ENCODE measurements at places on chromosomes 13 and 19.

DNA sequence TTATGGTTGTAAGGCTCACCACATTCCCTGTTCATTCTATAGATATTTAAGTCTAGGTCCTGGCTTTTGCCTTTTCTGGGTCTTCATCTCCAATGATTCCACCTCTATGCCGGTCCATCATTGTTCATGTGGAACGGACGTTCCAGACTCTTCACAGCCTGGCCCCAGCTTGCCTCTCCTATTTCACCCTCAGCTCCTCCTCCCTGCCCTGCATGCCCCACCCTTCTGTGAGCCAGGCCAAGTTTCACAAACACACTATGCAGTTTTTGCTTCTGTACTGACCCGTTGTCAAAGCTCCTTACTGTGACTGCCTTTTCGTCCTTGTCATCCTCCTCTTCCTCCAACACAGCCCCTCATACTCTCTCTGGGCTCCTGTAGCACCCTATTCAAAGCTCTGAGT lies 31.3 kb downstream of the TEX26 start:
- peaks cover 53% of the 10 kb centered on the region for H3K27me3 ChIP-seq
- DNase-seq: peak; percentile 13
- no peaks in the 10 kb centered on the region for H3K36me3 ChIP-seq
- no peak overlapping the region for H3K27ac ChIP-seq
- no peak overlapping the region for H3K4me3 ChIP-seq

DNA sequence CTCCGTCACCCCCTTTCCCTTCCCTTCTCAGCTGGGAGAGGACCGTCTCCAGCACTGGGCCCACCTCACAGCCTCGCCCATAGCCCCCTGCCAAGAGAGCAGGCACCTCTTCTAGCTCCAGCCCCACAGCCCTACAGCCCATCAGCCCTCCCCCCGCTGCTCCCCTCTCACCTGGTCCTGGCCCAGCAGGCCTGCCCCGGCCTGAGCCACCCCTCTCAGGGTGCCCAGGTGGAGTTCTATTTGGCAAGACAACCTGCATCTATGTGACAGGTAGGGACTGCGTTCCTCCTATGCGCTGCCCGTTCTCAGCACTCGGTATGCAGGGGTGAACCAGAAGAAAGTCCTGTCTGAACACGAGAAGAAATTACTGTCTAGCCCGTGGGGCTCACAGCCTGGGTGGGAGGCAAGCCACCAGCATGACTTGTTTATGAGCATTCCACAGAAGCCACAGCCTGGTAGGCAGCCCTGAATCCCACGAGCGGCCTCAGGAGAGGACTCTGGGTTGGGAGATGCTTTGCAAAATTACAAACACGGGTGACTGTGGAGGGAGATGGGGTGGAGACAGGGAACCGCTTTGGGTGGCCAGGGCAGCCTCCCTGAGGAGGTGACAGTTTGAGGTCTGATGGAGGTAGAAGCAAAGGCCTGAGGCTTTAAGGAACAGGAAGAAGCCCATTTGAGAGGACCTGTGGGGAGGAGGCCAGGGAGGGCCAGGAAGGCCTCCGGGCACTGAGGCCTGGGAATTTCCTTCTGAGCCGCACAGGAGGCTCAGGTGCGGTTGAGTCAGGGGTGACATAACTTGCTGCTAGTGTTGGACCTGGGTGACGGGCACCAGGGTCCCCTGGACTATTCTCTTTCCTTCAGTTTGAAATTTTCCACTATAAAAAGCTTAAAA lies 1.2 kb upstream of the PLEKHF1 start:
- peaks cover 40% of the 10 kb centered on the region for H3K4me1 ChIP-seq
- peak overlapping the region; percentile 94 for H3K27ac ChIP-seq
- no peaks in the 10 kb centered on the region for H3K27me3 ChIP-seq

- H3K4me1 ChIP-seq: no peaks in the 10 kb centered on the region
- H3K4me3 ChIP-seq: no peak overlapping the region
- H3K27me3 ChIP-seq: no peaks in the 10 kb centered on the region
- no peaks in the 10 kb centered on the region for H3K36me3 ChIP-seq
- no peak overlapping the region for H3K27ac ChIP-seq
- DNase-seq: no peak
Measured at GRCh38 chr19:17041976-17042375, 15.4 kb upstream of the CPAMD8 start.

DNA sequence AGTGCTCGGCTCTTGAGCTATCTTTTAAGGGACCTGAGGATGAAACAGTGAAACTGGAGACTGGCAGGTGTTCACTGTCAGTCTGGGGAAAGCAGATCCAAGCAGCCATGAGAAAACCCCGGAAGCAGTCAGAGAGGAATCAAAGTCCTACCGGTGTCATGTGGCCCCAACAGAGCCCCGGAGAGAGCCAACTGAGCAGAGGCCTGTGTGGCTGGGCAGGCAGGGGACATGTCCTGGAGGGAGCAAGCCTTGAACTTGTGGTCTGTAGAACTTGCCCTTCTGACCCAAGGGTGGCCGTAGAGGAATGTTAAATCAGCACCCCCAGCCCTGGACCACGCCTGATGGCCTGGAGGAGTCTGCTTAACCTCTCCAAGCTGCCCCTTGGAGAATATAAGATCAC lies 113.7 kb upstream of the ZNF507 start:
- no peak for DNase-seq
- no peak overlapping the region for H3K27ac ChIP-seq
- H3K27me3 ChIP-seq: peaks cover 12% of the 10 kb centered on the region
- no peak overlapping the region for H3K4me3 ChIP-seq
- H3K36me3 ChIP-seq: no peaks in the 10 kb centered on the region
- no peaks in the 10 kb centered on the region for H3K4me1 ChIP-seq

Data from PC-3 (cell line).